CMK (cell line): ENCODE measurements at places on chromosomes 3 and 15.

GRCh38 chr3:168618827-168619470, 523.2 kb upstream of the GOLIM4 start:
- DNase-seq = no peak

GRCh38 chr3:136919799-136920580, 37.8 kb upstream of the IL20RB start:
- no peak for DNase-seq

DNA sequence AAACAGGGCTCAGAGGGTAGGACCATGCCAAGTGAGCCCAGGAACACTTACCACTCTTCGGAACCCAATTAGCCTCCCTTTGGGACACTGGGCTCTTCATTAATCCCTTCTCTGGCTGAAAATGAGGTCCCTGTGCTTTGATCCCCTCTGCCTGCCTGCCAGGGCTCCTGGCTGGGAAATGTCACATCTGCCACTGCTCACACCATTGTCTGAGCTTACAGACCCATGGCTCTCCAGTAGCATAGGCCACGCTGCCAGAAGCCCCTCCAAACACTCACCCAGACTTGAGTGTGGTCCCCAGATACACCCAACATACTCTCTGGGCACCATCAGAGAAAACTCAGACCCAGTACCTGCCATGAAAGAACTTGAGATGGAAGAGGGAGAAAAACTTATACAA, 287.3 kb downstream of the XXYLT1 start:
- no peak for DNase-seq

DNA sequence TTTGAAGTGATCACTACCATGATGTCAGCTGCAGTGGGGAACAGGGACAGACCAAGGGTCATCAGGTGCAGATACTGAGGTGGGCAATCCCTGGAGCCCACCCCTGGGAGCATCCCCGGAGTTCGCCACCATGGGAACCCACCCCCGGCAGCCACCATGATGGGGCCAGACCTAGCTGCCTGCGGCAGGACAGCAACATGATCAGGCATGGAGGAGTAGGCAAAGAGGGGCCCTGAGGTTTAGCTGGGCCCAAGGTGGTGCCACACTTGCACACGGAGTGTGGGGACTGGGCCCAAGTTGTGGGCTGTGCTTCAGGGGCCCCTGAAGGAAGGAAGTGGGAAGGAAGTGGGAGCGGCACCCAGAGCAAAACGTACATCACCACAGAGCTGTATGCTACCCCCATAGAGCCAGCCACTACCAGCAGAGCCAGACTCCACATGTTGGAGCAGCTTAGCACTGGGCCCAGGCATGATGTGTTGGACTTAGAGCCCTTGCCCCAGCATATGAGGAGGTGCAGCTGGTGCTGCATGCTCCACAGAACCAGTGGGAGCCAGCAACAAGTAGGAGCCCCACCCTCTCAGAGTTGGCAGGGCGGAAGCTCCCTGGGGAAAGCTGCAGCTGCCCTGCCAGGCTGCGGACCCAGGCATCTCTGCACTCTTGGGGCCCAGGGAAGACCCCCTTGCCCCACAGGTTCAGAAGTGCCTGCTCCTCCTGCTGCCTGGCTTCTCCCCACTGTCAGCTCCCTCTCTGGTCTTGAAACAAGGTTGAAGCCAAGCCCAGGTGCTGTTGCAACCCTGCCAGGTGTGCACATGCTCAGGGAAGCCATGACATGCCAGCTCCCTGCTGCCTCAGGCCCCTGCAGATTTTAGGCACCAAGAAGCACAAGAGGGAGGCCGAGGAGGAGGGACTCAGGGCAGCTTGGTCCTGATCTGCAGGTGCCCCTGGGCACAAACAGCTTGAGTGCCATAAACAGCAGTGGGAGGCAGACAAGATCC, 515.3 kb downstream of the ZBBX start:
- DNase-seq = no peak

GRCh38 chr15:29103824-29104565, 165.6 kb downstream of the NSMCE3 start:
- DNase-seq = no peak

DNA sequence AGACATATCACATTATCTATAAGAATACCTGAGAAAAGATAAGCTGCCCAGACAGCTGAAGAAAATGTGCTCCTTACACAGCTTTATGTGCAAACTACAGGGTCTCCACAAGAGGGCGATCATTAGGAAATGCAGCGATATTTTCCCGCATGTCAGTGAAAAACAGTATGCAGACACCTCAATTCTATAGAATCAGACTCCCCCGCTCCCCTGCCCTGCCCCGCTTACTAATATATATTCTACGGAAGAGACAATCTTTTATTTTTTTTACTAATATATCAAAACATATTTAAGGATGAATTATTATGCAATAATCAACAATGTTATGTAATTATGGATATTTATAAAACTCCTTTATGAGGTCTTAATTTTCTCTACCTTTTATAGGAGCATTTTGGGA, 681.3 kb downstream of the ROBO1 start:
- DNase-seq = peak; percentile 1

GRCh38 chr3:127820826-127821313, 1.4 kb downstream of the MGLL start:
- no peak for DNase-seq

DNA sequence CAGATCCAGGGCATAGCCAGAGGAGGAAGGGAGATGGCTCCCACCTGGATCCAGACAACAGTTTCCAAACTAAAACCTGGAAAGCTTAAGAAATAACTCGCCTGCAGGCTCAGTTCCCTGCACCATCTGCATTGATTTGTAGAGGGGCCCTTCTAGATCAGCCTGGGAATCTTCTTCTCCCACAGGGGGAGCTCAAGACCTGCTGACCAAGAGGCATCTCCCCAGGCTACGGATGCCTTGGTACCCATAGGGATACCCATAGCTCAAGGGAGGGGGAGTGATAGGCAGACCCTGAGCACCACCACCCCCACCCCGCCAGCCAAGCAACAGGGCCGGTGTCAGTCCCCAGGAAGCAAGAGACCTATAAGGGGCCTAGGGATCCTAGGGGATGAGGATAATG, 28.0 kb upstream of the DCLK3 start:
- no peak for DNase-seq

DNA sequence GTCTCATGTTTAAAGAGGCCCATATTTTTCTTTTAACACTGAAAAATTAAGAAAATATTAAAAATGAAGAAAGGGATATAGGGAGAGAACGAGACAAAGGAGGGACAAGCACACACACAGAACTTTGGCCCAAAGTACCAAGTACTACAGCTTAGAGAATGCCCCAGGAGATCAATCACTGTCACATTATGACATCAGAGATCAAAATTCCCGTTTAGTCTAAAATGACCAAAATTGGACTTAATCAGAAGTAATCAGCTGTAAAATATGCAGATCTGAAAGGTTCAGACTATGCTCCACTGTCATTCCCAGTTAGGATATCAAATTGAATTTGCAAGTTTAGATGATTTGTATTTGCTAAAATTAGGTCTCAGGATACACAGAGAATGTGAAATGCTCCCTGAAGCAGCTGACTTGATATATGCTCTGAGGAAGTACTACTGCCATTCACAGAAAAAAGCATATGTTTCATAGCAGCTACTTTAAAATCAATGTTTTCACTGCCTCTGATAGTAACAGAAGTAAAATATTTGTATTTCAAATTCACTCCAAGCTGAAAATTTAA, 123.0 kb downstream of the PEAK1 start:
- no peak for DNase-seq

DNA sequence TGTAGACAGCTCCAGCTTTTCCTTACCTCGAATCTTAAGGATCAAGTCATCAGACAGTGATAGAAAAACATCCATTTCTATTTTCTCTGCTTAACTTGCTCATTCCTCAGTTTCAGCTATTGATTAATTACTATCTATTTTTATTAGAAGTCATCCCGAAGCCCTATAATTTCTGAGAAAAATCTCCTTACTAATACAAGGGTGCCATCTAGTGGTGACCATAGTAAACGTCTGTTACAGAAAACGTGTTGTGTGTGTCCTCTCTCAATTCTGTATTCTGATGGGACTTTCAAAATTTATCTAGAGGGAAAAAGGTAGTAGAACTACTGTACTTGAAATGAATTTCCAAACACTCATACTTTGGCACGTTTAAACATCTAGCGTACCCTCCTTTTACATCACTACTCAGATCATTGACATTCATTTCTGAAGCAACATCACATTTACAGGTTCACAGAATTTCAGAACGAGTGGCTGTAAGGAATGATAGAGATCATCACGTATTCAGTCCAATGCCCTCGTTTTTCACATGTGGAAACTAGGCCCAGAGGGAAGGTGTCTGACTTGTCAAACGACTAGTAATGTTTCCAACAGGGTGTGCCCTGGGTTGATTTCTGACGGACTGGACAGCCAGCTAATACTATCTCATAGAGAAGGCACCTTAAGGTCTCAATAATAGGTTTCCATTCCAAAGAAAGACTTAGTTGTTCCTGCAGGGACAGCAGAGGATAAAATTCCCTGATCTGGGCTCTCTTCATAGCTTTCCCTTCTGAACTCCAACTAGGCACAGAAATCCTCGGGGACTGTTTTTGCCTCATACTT, 25.6 kb downstream of the HACD2 start:
- no peak for DNase-seq

- no peak for DNase-seq
These were observed 35.0 kb downstream of the CTSH start for GRCh38 chr15:78909791-78910228.

GRCh38 chr3:178767581-178767980, 231.3 kb downstream of the KCNMB2 start:
- no peak for DNase-seq

DNA sequence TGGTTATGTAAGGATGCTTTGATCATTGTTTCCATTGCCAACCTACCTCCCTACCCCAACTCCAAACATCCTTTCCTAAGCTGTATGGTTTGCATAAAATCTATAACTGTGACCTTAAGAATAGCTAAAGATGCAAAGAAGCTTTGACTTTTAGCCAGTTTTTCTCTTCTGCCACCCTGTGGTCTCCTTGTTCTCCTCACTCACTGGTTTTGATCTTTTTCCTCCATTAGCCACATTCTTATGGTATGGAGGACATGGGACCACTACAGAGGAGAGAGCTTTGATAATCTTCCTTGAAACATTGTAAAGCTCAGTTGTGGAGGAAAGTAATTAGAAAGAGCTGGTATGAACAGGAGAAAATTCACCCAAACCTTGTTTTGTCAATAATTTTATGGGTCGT, 115.9 kb downstream of the NEK11 start:
- no peak for DNase-seq

GRCh38 chr3:177499779-177500423, 302.6 kb upstream of the TBL1XR1 start:
- no peak for DNase-seq

DNA sequence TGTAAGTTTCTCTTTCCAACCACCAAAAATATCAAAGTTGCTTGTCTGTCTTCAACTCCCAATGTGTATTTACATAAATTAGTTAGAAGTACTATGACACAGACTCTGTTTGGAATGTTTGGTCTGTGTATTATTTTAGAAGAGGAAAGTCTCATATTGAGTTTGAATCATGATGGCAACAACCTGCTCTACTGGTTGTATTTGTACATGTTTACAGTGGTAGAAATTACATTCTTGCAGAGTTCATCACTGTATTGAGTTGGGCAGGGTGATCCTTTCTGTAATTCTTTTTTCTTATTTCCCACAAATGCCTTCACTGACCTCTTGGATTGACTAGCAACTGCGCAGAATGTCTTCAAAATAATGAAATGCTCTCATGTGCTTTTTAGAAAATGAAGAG, 149.6 kb downstream of the CHL1 start:
- no peak for DNase-seq

DNA sequence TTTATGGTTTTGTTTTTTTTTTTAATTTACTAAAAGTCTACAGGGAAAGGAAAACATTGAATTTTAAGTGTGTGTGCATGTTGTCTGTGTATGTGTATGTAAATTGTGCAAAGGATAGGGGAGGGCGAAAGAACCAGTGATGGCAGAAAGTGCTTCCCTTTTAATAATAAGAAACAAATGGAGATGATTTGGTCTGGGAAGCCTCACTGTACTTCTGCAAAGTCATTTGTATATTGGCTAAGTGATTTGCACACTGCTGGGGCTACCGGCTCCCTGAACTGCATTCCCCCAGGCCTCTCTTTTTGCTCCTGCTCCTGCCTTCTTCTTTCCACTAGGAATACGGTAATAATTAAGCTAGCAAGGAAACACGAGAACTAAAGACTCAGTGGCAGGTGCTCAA, 101.2 kb downstream of the CD47 start:
- DNase-seq = no peak

GRCh38 chr3:177220136-177220974, 23.1 kb upstream of the TBL1XR1 start:
- DNase-seq = no peak

DNA sequence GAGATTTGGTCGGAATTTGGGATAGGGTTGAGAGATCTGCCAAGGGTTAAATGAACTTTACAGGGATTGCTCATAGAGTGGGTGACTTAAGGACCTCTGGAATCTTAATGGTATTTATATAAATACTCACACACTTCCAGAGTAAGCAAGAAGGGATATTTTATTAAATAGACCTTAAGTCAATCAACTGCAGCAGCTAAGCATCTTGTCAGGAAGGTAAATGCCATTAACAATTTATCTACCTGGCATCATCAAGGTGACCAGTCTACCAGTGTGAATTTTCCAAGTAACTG, 123.9 kb downstream of the FEZF2 start:
- no peak for DNase-seq

- no peak for DNase-seq
These were observed 543 bp downstream of the MEF2A start for GRCh38 chr15:99566157-99566897.

GRCh38 chr3:16909802-16910201, 25.0 kb downstream of the PLCL2 start:
- DNase-seq = no peak

DNA sequence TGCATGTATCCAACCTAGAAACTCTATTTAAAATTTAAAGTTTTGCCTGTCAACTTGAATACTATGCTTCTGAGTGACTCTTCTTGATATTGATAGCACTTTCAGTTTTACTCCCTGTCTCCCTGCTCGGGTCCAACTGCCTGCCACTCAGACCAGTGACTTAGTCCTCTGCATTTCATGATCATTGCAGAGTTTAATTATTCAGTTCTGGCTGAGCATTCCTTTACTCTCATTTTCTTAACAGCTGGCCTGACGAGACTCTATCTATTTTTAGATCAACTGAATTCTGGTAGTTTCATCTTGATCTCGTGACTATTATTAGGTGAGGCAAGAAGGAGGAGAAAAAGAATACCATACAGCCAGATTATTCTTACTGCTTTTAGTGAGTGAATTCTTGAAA, 617.4 kb downstream of the SI start:
- no peak for DNase-seq

- no peak for DNase-seq
These were observed 53.1 kb upstream of the PXYLP1 start for GRCh38 chr3:141178551-141178950.

- peak; percentile 53 for DNase-seq
These were observed 539 bp upstream of the LAMB2 start for GRCh38 chr3:49133226-49133951.

GRCh38 chr15:30979457-30979856, 12.0 kb downstream of the MTMR10 start:
- DNase-seq = no peak

DNA sequence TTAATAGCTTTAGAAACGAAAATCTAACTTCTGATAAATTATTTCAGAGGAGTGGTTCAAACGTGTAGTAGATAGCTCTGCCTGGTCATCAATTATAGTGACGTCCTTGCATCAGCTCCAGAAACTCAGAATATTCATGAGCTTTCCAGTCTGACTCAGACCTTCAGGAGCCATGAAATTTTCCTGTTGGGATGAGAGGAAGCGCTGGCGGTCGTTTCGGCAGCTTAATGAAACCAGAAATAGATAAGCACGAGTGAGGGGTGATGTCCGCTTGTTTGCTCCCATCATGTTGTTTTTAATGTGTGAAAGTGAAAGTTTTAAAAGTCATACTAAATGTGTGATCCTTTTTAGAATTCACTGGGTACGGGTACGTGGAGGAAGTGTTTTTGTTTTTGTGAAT, 141.1 kb downstream of the PGPEP1L start:
- DNase-seq = no peak
